ENCODE measurements at places on chromosomes 4 and X.
A peak's percentile ranks its signal among the peaks of the same experiment; 100 is the strongest.

DNA sequence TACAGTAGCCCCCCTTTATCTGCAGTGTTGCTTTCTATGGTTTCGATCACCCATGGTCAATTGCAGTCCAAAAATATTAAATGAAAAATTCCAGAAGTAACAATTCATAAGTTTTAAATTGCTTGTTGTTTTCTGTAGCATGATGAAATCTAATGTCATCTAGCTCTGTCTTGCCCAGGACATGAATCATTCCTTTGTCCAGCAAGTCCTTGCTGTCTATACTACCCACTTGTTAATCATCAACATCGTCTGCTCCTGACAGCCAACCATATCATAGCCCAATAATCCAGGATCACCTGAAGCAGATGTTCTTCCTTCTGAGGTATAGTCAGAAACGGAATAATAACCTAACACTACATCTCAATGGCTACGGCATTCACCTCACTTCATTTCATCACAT is 79.8 kb downstream of the ADAMTS3 start:
- no peak for DNase-seq

DNA sequence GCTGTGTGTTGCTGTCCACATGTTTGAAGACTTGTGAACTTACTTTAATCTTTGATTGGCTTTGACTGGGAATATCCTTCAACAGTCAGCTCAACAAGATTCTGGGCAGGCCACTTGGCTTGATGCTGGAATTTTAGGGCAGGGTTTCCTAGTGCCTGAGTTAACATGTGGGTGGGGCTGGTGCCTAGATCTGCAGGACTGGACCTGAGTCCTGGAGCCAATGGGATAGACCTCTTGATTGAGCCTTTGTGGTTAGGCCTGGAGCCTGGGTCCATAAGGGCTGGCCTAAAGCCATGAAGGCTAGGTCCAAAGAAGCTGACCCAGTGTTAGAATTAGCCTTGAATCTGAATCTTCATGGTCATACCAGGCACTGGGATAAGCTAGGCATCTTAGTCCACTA is 757.1 kb upstream of the ADGRL3 start:
- no peak for DNase-seq

DNA sequence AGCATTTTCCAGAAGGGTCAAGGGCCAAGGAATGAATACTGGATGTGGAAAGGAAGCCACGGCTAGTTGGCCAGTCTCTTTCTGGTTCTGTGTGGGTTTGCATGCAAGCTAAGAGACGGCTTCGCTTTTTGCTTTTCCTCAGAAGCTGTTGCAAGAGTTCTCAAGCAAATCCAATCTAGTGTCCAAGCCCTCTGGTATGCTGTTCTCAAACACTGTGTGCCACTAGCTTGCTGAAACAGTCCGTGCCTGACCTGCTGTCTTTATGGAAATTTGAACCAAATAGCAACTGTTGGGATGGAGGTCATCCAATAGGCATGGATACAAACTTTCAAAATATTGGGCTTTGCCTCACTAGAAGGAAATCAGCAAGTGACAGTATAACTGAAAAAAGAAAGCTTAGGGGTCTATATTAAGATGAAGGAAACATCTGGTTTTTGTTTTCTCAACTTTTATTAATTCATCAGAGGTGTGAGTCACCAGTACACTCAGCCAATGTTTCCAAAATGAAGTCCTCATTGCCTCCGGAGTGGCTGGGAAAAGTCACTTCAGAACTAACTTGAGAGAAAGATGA is 70.5 kb downstream of the SLC9A6 start:
- no peak for DNase-seq

- peak; percentile 5 for DNase-seq
These were observed 78.1 kb upstream of the PAGE3 start for GRCh38 chrX:55342533-55343501.

- DNase-seq: no peak
These were observed 303.4 kb downstream of the RAB28 start for GRCh38 chr4:13180701-13181100.

DNA sequence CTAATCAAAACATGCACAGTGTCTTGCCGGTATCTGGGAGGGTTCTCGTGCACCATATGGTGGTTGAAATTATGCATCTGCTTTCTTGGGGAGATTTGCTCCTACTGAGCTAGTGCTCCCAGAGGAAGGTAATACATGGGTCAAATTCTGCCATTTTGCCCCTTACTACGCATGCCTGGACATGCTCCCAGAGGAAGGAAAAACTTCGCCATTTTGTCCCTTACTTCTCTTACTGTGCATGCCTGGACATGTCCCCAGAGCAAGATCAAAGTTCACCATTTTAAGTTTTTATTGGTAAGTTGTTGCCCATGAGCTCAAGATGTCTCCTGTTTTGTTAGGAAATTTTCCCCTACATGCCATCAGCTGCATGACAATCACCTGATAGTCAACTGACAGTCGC is 252.1 kb upstream of the KLHL4 start:
- no peak for DNase-seq

DNA sequence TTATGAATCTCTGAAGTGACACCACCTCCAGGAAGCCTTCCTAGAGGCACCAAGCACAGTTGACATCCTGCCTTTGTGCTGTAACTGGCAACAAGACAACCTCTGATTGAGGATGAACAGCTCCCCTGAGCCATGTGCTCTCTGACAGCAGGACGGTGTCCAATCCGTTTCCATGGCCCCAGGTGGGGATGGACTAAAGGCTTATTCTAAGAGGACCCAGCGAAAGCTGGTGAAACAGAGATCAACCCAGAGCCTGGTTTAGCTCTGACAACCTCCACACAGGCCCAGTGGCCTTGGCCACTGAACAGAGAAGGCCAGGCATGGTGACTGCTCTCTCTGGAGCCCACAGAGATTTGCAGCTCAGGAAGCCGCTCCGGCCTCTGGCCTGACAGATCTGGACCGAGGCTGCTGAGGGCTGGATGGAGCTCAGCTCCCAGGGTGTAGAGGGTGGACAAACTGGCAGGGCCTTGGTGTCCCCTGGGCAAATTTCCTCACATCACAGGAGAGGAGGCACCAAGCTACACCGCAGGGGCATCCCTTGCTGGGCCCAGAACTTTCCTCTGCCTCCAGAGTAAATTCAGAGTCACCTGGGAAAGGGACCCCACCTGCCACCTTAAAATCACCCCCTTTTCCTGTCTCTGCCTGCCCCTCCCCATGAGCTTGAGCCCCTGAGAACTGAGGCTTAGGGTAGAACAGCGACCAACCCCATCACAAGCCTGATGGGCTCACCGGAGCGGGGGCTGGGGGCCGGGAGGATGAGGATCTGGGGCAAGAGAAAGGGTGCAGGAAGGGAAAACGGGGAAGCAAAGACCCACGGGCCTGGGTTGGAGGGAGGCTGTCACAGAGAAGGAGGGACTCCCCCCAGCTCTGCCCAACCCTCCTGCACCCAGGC is 40.2 kb downstream of the HMX1 start:
- DNase-seq: no peak

DNA sequence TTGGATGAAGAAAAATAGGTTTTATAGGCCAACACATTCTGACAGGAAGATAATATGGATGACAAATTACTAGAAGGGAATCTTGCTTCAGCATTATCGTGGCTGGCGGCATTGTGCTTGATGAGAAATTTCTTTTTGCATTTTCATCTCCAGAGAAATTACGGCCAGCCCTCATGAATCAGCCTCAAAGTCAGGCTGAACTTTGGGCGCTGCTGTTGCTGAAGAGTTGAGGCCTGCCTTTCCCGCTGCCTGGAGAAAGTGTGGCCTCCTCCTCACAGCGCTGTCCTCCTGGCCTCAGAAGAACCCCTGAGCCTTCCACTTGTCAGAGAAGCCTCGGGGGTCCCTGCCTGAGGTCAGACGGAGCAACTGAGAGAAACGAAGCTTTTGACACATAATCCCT is 272.4 kb upstream of the KCNIP4 start:
- DNase-seq: no peak

GRCh38 chr4:109016200-109016599 is 253.3 kb upstream of the ETNPPL start:
- DNase-seq: no peak

DNA sequence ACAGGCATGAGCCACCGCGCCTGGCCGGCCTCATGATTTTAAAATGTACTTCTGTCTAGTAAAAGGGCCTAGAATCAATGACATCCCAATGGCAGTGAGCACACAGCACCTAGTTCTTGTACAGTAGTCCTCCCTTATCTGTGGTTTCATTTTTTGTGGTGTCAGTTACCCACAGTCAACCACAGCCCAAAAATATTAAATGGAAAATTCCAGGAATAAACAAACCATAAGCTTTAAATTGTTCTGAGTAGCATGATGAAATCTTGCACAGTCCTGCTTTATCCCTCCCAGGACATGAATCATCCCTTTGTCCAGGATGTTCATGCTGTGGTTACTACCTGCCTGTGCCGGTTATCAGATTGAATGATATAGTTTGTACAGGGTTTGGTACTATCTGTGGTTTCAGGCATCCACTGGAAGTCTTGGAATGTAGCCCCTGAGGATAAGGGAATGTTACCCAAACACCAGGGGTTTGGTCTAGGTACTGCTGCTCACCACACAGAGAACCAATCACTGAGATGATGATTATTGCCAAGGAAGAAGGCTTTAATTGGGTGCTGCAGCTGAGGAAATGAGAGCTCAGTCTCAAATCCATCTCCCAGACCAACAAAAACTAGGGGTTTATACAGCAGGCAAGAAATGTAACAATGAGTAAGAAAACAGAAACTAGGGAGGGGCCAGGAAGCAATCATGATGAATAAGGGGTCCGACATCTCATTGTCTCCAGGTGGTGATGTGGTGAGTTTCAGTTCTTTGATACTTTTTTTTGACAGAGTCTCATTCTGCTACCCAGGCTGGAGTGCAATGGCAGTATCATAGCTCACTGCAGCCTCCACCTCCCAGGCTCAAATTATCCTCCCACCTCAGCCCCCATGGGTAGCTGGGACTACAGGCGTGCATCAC is 16.2 kb upstream of the FHL1 start:
- no peak for DNase-seq

DNA sequence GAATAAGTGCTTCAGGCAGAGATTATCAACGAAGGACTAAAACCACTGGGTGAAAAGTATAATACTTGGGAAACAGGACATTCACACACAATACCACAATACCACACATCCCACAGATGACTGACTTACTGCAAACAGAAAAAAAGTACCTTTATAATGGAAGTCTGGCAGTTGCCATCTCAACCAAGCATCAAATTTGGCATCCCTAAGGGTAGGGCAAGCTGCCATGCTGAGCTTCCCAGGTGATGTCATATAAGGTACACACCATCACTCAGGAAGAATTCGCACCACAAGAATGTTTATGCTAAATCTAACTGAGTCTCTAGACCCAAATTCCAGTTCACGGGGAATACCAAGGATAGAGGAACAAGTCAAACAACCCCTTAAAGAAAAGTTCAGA is 9.1 kb downstream of the QDPR start:
- no peak for DNase-seq

GRCh38 chr4:100494166-100494565 is 23.7 kb downstream of the EMCN start:
- no peak for DNase-seq

- DNase-seq: no peak
These were observed 75.9 kb upstream of the LEF1 start for GRCh38 chr4:108244606-108245005.

GRCh38 chr4:81084634-81085033 is 54.1 kb downstream of the BMP3 start:
- no peak for DNase-seq

DNA sequence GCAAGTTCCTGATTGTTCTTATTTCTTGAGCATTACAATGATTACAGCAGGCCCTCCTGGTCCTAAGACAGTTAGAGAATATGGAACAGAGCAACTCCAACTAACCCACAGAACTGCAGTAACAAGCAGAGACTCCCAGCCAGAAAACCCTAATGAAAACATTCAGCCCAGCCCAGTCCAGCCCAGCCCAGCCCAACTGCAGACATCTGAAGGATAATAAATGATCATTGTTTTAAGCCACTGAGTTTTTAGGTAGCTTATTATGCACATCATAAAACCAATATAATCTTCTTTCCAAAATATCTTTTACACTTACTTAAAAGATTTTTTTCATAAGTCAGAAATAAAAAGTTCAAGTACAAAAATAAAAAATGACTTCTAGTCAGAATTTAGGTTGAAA is 51.3 kb downstream of the SPOCK3 start:
- no peak for DNase-seq

- no peak for DNase-seq
These were observed 108.8 kb upstream of the STIM2 start for GRCh38 chr4:26751838-26752237.

DNA sequence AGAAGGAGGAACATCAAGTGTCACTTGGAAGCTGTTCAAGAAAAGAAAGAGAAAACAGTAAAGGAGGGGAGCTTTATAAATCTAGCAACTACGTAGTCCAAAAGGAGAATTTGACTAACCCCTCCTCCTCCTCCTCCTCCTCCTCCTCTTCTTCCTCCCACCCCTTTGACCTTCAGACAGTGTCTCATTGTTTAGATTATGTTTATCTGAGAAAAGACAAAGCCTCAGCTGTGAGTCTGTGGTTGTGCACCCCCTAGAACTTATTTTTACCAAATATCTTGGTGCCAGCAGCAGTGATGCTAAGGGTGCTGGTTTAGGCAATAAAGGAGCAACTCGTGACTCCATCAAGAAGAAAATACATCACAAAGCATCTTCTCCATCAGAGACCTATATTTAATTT is 68.9 kb upstream of the BMP2K start:
- DNase-seq: no peak

DNA sequence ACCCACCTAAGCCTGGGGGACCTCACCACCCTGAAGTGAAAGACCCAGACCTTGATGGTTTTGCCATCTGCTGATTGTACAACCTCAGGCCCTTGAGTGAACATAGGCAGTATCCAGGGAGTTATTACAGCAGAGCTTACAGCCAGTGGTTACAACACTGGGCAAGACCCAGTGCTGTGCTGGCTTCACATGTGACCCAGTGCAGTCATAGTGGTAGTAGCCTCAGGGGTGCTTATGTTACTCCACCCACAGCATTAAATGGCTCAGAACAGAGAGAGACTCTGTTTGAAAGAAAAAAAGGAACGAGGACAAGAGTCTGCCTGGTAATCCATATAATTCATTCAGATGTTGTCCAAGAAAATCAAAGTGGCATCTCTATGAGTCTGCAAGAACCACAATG is 45.2 kb upstream of the DACH2 start:
- no peak for DNase-seq

DNA sequence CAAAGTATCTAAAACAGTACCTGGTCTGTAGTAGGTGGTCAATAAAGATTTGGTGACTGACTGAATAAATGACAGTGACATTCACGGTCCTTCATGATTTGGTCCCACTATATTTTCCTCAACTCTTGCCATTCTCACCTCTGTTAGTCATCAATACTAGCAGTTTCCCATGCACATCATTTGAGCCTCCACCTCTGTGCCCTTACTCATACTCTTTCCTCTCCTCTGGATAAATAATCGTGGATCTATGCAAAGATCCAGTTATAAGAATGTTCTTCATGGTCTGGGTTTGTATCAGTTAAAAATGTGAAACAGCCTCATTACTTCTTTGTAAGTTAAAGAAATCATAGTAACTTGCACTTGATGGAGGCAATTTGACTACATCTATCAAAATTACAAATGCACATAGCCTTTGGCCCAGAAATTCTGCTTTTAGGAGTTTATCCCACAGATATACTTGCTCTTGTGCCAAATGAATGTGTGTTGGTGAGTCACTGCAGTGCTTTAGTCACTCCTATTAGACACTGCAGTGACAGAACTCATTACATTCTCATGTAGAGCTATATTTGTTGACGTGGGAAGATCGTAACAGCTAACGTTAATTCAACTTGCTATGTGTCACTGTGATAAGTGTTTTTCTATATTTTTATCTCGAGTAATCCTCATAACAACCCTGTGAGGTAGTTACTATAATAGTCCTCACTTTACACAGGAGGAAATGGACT is 121.9 kb upstream of the SMIM10 start:
- DNase-seq: no peak

- peak; percentile 7 for DNase-seq
These were observed 26.3 kb downstream of the RTL5 start for GRCh38 chrX:72105436-72105835.

Measured in GM18507 (cell line).